GM23248 (cell line): ENCODE measurements at places on chromosomes 7 and 10. TPM values are rescaled to one million over a fixed set of nuclear protein-coding genes. Genes with fewer than 3 reads are reported as not detected.

GRCh38 chr10:68106656-68107055 is 2.6 kb upstream of the MYPN start:
- H3K4me1 ChIP-seq, result peaks cover 80% of the 10 kb centered on the region
- no peaks in the 10 kb centered on the region; the same call in 1 of the 2 replicates for H3K36me3 ChIP-seq
- H3K27ac ChIP-seq, result peak overlapping the region; percentile 78
- no peaks in the 10 kb centered on the region for H3K27me3 ChIP-seq
- peak overlapping the region; percentile 74 for H3K4me3 ChIP-seq

GRCh38 chr10:102669206-102670064 is 25.2 kb downstream of the TRIM8 start:
- no peaks in the 10 kb centered on the region for H3K36me3 ChIP-seq
- peak; percentile 80 for DNase-seq
- H3K4me3 ChIP-seq, result no peak overlapping the region
- H3K27ac ChIP-seq, result no peak overlapping the region

- no peak for DNase-seq
- no peaks in the 10 kb centered on the region for H3K4me1 ChIP-seq
- no peak overlapping the region for H3K4me3 ChIP-seq
- no peak overlapping the region for H3K27ac ChIP-seq
- no peaks in the 10 kb centered on the region for H3K27me3 ChIP-seq
Observed at GRCh38 chr7:3032256-3032655, 11.4 kb downstream of the CARD11 start.

- no peak for DNase-seq
- no peak overlapping the region for H3K27ac ChIP-seq
- H3K4me1 ChIP-seq, result no peaks in the 10 kb centered on the region
- H3K36me3 ChIP-seq, result peaks cover 28% of the 10 kb centered on the region
- H3K27me3 ChIP-seq, result no peaks in the 10 kb centered on the region
- no peak overlapping the region for H3K4me3 ChIP-seq
Observed at GRCh38 chr7:27140126-27140857, 3.2 kb downstream of the HOXA5 start.

- H3K27ac ChIP-seq, result no peak overlapping the region
- no peaks in the 10 kb centered on the region for H3K4me1 ChIP-seq
- no peaks in the 10 kb centered on the region for H3K36me3 ChIP-seq
- peak; percentile 74 for DNase-seq
Observed at GRCh38 chr7:63900394-63901203, 98.0 kb upstream of the ZNF722 start.

FGF8 gene
- total RNA-seq, result 4.4 TPM in 1 of 2 replicates, not detected in the other

TFPI2 gene
- 435 and 654 TPM in 2 replicates for total RNA-seq
